ENCODE measurements at places on chromosomes 7 and 10. TPM values are rescaled to one million over a fixed set of nuclear protein-coding genes. Genes with fewer than 3 reads are reported as not detected.

GRCh38 chr7:28201131-28201530, 20.5 kb upstream of the JAZF1 start:
- DNase-seq: no peak

DNA sequence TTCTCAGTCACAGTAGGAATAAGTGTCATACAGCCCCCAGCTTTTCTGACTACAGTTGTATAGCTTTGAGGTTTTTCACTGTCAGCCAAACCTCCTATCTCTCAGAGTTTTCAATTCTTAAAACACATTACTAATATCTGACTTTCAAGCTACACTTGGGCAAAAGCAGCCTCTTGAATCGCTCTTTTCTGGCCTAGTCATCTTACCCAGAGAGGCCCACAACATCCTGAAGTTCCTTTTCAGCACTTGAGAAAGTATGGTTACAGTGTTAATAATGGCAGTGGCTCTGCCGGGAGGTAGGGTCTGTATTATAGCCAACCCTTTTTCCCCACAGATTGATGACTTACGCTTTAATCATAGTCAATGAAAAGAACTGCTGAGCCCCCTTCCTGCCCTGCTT, 181.0 kb downstream of the LRRC4 start:
- no peak for DNase-seq

- DNase-seq: no peak
Measured at GRCh38 chr7:144565586-144565985, 162.1 kb upstream of the NOBOX start.

NUTM2E gene
- not detected for total RNA-seq

DNA sequence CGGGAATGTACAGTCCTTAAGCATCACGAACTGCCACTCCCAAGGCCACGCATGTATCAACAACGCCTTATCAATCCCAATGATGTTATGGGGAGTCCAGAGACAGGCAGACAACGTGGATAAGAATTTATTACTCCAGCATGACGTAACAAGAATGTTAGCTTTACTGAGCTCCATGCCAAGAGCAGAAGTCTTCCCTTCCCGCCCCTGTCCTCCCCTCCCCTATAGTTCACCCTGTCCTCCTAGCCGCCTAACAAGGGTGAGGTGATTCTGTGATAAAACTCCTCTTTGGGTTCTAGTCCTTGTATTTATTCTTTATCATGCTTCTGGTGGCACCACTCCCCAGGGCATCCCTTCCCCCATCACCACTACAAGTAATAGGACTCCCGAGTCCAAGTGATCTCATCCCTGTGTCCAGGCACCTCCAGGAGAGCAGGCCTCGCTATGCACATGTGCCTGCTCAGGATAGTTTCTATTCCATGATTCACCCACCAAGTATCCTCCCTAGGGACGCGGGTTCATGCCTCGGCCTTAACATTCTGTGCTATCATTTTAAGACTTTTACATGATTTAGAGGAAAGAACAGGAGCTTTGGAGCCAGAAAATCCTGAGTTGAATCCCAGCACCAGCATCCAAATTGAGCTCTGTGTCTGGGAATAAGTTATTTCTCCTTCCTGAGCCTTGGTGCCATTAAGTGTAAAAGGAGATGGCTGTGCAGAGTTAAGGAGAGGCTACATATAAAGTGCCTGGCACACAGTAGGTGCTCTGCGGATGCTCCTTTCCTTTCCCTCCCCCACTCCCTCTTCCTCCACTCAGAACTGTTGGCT, 15.4 kb downstream of the GSDME start:
- DNase-seq: peak; percentile 90

DNA sequence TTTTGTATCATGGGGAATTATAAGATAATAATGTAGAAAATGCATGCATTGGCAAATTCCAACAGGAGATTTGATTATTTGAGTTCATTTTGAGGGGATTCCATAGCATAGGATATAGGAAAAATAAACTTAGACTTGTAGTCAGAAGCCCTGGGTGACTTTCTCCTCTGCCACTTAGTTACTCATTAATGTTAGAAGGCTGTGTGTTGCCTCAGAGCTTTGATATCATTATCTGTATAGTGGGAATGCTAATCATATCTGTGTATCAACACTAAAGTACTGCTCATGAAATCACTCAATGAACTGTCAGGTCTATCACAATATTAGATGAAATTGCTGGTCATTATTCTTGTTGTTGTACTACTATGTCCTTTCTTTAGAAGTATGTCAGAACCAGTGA, 23.0 kb upstream of the TEX47 start:
- DNase-seq: no peak

DNA sequence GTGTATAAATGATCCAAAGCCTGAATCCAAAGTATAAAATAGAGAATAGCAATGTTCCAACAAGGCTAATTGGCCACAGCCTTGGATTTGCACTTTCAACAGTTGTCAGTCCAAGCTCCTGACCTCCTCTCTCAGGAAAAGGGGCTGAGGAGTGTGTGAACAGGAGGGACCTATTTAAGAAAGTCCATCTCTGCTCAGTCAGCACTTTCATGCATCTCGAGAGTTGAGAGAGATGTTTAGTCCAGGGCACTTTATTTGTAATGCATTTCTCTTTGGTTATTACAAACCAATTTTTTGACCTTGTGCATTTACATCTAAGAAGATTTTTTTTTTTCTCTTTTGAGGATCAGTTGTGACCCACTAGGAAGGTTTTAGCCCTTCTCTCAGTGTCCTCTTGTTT, 244.2 kb downstream of the CREB5 start:
- DNase-seq: no peak

DNA sequence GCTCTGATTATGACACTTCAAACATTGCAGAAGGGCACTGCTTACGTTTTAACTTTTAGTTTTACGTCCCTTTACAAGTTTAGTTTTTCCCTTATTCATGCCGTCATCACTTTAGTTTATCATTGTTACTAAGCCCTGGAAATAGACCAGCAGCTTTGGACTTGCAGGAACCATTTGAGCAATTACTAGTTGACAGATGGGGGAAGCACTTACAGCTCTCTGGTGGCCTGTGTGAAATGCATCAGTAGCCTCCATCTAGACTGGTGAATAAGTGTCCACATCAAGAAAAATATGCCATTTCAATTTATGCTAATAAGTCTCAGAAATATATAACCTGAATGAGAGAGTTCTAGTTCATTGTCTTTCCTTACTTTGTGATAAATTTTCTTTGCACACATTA, 194.9 kb upstream of the GRM3 start:
- no peak for DNase-seq

DNA sequence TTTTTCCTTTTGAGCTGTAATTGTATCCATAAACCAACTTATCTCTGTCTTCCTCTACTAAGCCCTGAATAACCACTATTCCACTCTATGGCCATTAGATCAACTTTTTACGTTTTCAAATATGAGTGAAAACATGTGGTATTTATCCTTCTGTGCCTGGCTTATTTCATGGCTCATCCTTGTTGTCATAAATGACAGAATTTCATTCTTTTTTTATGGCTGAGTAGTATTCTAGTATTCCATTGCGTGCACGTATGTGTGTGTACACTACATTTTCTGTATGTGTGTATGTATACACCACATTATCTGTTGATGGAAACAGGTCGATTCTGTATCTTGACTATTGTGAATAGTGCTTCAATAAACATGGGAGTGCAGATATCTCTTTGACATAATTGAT, 11.1 kb downstream of the CDK1 start:
- no peak for DNase-seq

DNA sequence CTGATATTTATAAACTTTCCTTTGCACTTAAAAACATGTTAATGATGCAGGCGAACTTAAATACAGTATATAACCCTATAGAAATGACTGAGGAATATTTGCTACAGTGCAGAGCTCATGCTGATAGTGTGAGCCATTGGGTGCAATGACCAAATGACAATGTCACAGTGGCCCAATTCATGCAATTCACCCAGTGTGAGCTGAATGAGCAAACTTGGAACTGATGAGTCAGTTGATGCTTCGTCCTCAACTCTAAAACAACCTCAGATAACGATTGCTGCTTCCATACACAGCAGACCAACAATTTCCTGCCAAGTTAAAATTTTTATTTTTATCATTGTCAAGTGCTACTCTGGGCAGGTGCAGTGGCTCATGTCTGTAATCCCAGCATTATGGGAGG, 12.1 kb upstream of the ZC3HAV1L start:
- DNase-seq: no peak

DNAJC30 gene
- total RNA-seq: 3.0 TPM
